ENCODE measurements at places on chromosomes 12 and 14.

DNA sequence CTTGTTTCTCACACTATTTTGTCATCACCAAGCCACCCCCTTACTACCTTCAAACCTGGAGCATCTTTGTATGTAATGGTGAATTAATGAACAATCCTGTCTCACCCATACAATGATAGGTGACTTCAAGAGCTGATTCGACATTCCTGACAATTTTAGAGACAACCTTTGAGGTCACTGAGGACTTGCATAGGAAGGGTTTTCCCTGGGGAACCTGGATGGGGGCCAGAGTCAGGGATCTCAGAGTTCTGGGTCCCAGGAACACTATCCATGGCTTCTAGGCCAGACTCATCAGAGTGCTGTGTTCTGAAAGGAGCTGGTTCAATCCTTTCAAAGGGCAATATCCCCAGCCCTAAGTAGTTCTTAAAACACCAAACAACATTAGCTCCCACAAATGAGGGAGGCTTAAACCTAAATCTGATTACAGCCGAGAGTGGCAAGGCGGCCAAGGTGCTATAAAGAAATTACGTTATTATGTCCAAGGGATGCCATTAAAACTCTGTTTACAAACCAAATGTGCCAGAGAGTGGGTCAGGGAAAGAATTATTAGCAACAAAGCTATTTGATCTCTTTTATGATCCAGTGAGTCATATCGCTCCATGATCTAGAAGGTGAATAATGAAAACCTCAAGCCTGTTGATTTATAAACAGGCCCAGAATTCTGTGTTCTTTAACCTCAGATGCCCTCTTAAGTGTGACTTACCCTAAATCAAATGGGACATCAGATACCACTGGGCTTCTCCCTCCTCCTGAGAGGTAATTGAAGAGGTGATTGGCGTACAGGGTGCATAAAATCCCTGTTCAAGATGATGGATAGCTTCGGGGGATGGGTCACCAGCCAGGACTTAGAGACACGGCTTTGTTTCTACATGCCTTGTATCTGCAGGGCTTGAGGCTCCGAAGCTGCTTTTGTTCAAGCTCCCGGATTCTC lies 230.2 kb upstream of the TBX3 start:
- DNase-seq: no peak

DNA sequence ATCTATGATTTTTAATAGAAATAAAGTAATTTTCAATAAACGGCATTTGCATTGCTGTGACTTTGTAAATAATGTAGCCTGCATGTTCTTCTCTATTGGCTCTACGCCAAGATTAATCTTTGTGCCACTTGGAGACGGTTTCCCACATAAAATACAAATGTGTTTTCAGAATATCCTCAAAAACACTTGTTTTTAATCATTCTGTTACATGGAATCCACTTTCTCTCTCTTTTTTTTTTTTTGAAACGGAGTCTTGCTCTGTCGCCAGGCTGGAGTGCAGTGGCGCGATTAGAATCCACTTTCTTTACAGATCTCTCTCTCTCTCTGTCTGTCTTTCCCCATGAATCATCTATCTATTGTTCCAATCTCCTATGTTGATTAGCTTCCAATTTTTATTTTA lies 22.8 kb upstream of the SSPN start:
- DNase-seq: no peak

DNA sequence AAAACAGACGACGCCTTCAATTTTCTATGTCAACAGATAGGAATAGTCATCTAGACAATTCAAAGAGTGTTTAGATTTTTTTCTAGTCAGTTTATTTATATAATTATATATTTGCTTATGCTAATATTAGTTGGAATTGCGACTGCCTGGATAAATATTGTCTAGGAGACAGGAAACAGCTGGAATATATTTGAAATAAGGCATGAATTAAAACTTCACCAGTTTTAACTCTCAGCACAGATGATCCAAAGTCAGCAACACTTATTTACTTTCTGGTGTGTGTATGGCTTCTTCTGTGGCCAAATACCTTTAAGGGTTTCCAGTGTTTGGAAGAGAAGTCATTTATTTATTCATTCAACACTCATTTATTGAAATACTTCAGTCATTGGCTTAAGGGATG lies 1215.4 kb upstream of the USP15 start:
- no peak for DNase-seq

- DNase-seq: no peak
These were observed 7.9 kb downstream of the DYNC1H1 start for GRCh38 chr14:101972126-101972866.

DNA sequence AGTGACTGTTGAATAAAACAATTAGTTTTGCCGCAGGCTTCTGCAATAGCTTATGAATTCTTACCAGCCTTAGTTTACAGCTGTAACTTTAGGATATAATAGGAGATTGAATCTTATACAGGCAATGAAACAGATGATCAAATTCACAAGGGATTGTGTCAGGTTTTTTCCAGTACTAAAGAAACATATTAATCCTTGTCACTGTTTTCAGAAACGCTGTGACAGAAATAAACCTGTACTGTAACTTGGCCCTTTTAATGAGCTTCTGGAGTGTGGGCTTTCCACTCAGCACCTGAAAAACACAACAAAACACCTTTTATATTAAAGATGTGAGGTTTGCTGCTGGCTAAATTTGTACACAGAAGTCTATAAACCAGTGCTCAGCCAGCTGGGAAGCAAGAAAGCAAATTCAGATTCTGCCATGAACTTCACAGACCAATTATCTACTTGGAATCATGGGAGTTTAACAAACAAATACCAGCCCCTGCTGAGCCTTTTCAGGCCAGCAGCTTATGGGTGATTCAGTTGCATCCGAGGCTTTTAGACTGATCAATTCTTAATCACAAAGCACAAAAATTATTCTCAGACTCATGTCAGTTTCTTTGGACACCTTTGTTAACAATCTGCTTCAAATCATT lies 109.5 kb downstream of the FOXG1 start:
- DNase-seq: no peak

DNA sequence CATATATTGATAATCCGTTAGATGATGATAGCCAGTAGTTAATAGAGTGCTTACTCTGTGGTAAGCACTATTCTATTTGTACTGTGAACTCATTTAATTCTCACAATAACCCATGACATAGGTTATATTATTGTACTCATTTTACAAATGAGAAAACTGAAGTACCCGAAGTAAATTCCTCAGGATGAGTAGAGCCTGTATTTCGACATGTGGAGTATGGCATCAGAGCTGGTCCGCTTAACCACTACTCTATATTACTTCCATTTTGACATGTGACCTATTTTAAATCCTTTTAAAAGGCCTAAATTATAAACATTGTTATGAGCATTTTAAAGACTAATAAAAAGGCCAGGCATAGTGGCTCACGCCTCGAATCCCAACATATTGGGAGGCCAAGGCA lies 8.0 kb upstream of the RAP1B start:
- DNase-seq: no peak

GRCh38 chr12:65891987-65892481 lies 67.8 kb downstream of the HMGA2 start:
- DNase-seq: no peak

DNA sequence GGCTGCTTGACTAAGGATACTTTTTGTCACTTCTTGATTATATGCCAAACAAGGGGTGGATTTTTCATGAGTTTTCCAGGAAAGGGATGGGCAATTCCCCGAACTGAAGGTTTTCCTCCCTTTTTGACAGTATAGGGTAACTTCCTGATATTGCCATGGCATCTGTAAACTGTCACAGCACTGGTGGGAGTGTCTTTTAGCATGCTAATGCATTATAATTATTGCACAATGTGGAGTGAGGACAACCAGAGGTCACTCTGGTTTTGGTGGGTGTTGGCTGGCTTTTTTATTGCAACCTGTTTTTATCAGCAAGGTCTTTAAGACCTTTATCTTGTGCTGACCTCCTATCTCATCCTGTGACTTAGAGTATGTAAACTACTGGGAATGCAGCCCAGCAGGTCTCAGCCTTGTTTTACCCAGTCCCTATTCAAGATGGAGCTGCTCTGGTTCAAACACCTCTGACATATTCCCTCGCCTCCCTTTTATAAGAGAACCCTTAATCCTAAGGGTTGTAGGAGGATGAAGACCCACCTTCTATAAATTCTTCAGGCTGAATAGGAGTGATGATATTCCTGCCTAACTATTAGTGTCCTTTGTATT lies 471.2 kb downstream of the ATP23 start:
- DNase-seq: no peak

- DNase-seq: no peak
These were observed 40.6 kb downstream of the HECTD1 start for GRCh38 chr14:31167032-31167431.
